ENCODE measurements at places on chromosomes 5 and 9.

GRCh38 chr5:150851039-150851438 is 4.7 kb downstream of the IRGM start:
- DNase-seq: no peak

DNA sequence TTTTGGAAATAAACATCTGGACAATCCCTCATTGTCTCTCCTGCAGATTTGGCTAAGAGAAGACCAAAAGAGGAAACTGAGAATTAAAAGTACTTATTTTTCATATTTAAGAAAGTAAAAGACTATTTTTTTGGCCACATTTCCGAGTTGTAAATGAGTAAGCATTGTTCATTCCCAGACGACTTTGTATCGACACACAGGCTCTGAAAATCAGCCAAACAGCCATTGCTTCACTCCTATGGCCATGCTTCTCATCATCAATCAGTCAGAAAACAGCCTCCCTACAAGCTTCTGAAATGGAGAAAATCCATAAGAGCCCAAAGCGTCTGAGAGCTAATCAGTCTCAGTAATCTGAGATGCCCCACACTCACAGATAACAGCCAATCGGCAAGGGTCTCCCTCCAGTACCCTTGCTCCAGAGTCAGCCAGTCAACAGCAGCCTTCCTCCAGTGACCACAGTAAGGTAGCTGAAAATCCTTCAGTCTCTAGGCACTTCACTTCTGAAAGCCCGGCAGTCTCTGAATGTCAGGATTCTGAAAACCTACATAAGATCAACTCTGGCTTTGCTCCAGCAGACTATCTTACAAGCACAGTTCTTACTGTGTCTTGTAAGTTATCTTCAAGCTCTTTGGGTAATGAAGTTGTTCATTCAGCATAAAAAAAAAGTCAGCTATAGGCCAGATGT is 30.9 kb downstream of the CDO1 start:
- no peak for DNase-seq

DNA sequence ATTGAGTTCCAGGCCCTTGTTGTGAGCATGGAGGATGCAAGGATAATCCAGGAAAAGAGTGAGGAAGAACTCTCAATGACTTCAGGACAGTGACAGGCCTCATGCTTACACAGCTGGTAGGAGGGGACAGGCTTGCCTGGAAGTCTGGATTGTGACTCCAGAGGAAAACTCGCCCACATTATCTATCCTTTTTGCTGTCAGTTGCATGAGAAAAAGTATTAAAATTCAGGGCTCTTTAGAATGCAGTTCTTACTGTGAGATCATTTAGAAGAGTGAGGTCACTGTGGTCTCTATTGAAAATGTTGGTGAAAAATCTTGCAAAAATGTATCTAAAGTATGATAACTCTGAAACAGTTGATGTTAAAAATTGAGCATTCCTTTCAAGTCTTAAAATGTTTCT is 30.5 kb downstream of the NTRK2 start:
- no peak for DNase-seq

DNA sequence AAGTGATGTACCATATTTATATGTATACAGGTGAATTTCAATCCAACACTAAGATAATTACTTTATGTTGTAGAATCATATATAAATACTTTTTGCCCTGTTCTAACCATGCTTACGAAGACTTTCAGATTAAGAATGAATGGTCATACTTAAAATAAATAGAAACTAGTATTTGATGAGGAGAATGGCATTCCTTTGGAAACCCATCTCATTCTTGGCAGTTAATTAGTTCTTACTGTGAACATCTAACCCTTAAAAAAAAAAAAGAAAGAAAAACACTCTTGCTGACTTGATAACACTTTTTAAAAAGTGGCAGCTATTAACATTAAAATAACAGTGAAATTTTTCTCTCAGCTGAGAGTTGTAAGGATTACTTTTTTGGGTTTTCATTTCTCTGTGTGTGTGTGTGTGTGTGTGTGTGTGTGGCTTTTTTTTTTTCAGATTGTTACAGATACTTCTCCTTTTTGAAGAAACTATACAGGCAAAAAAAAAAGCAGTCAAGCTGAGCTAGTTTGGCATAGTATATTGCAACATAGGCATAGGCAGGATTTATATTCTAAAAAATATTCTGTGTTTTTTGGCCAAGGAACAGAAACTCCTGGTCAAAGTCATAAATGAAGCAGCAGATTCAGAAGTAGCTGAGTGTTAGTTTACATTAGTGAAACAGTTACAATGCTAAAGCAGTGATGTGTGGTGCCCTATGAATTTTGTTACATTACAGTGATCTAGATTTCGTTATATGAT is 163.5 kb downstream of the CD180 start:
- DNase-seq: no peak

DNA sequence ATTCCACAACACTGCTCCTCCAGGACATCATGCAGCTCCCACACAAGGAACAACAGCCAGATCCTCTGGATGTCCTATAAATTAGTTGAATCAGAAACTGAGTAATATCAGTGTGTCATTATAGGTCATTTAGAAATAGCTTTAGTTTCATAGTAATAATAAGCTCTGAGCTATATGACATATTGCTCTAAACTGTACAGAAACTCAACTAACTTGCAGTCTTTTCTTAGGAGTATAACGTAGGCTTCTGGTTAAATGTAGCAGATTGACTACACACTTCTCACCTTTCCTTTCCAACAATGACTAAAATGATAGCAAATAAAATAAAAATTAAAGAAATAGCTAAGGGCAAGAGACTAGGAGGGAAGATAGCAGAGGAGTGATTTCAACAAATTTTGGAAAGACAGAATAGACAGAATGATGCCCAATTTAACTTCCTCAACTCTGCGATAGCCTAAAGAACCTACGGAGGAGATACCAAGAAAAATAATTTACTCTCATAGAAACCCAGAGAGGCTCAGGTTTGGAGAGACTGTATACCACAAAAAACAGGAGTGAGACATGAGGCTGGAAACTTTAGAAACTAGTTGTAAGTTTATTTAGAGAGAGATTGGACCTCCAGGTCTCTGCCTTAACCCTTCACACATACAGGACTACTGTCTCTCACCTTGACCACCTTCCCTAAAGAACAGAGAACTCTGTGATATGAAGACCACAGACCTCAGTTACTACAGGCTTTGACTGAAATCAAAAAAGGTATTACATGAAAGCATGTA is 193.7 kb downstream of the TSSK1B start:
- DNase-seq: no peak

DNA sequence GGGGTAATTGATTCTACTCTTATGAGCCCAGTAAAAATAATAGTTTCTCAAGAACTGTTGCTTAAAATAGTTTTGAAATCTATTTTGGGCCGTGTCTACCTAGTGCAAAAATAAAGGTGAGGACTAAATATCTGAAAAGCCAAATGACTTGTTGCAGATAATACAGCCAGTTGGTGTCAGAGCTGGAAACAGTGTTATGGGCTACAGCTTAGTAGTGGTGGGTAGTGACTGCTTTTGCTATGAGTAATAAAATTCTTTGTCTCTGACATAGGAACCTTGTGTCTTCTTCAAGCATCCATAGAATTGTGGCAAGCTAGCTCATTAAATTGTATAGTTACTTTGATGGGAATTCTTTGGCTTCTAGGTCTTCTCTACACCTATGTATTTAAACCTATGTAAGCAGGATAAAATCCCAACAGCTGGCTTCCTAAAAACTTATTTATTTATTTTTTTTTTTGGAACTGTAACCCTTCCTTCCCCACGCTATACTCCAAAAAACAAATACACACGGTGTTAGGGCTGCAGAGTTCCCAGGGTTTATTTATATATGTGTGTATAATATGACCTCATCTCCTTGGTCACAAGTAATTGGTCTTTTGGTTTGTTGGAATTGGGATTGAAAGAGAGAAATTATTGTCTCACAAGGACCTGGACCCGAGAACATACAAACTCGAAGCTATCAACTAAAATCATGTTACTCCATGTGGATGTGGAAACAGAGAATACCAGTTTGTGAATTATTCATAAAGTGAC is 138.0 kb downstream of the NUDT12 start:
- DNase-seq: no peak

DNA sequence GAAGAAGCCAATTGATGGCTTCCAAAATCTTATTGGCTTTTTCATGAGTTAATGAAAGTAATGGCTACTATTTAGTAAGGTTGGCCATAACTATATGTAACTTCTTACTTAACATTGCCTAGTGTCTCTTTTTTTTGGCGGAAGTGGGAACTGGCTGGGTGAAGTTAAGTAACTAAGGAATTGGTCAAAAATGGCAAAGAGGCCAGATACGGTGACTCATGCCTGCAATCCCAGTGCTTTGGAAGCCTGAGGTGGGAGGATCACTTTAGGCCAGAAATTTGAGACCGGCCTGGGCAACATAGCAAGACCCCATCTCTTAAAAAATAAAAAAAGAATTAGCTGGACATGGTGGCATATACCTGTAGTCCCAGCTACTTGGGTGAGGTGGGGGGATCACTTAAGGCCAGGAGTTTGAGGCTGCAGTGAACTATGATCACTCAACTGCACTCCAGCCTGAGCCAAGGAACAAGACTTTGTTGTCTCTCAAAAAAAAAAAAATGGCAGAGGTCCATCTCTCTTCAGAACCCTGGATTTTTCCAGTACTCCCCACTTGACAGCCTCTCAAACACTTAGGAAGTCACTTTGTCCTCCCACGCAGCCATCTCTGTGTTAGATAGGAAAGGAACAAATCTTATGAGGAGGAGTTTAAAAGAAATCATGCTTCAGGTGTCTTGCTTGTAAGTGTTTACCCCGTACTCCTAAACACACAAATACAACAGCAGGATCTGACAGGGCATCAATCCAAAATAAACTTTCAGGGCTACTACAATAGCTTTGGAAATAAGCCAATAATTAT is 75.7 kb downstream of the TEK start:
- no peak for DNase-seq

GRCh38 chr5:71836084-71836483 is 117.0 kb downstream of the CARTPT start:
- DNase-seq: no peak

DNA sequence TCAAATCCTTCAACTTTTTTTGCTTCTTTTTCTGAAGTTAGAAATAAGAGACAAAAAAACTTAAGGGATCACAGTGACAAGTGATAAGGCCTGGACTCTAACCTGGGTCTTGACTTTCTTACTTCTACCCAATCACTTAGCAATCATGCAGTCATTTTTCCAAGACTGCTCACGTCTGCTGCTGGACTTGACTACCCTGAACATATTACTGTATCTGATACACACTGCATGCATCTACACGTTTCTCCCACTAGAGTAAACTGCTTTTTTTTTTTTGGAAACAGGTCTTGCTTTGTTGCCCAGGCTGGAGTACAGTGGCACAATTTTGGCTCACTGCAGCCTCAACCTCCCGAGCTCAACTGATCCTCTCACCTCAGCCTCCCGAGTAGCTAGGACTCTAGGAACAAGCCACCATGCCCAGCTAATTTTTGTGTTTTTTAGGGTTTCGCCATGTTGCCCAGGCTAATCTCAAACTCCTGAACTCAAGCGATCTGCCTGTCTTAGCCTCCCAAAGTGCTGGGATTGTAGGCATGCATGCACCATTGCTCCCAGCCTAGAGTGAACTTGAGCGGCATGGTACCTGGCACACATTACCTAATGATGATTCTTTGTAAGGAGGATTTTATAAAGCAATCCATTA is 7.4 kb downstream of the PLIN2 start:
- DNase-seq: no peak

DNA sequence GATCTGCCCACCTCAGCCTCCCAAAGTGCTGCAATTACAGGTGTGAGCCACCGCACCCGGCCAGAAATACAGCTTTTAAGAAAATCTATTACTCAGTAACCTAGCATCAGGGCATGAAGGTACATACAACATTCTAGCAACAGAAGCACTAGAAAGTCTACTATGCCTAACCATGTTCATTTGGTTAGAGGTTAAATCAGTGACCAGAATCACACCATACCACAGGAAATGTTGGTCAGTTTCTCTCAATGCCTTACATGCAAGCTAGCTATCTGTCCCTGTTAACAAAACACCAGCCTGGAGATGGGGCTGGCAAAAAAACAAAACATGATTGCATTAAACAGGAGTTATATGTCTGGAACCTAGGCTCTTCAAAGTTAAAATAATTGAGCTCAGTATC is 104.1 kb downstream of the STRBP start:
- DNase-seq: no peak

DNA sequence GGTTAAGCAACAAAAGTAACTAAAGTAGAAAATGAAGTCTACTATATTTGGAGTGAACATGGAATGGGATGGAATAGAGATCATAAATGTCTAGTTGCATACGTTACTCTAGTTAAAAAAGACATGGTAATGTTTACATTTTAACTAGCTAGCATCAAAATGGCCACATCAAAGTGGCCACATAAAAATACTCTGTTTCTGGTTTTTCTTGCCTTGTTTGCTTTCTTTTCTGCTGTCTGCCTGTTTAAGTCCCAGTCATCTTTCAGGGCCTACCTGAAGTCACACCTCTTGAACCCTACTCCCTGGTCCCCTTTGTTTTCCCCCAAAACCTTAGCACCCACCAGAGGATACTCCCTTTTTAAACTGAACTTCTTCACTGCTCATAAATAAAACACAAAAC is 6.4 kb upstream of the KIF2A start:
- no peak for DNase-seq

DNA sequence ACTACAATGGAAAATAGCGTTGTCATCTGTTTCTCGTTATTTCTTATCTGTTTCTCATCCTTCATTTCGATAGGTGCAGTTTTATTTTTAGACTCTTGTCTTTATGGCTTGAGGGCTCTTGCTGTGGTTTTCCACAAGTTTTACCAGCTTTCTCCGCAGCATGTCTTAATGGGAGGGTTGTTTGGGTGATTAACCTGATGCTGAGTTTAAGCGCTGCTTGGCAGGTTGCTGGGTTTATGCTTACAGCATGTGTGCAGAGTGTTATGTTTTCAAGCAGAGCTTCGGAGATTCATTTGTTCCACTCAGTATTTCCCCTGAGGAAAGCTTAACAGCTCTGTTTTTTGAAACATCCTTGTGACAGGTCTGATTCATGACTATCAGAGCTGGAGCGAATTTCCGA is 154.0 kb downstream of the SLC12A2 start:
- DNase-seq: no peak

- DNase-seq: no peak
These were observed 427.7 kb downstream of the PRELID2 start for GRCh38 chr5:145407300-145408047.

- no peak for DNase-seq
These were observed 21.5 kb downstream of the SLC6A7 start for GRCh38 chr5:150211156-150212030.

- no peak for DNase-seq
These were observed 555.3 kb upstream of the ZNF608 start for GRCh38 chr5:125301711-125302110.

DNA sequence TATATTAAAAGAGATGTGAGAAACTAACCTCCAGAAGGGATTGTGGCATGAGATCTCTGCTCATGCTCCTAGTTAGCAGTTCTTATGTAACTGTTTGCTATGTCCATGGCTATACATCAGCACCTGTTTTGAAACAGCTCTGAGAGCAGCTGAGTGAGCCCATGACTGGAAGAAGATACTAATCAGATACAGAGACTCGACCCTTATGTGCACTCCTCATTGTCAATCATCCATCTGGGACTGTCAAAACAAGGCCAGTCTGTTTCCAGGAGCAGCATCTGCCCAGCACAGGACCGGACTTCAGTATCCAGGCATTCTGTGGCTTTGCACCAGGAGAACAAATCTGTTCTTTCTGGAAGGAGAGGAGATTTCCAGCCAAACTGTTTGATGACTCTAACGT is 77.7 kb downstream of the EFNA5 start:
- no peak for DNase-seq

Data from CD4-positive, alpha-beta T cell treated with Interleukin-15 for 1 hour (primary cell).